ENCODE measurements at places on chromosomes 12 and 14.

DNA sequence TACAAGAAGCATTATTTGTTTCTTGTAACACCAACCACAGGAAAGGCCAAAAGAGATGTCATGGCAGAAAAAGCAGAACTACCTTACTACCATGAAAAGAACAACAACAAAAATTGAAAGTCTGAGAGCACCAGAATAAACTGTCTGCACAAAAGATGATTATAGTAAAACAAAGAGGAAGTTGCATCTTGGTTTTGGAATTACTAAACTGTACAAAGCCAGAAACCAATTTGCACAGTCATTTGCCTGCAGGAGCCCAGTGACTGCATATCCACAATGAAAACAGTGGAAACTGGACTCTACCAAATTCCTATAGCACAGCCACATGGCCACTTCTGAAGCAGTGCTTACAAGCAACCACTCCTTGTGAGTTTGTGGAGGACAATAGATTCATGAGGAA is 276.2 kb downstream of the SSPN start:
- DNase-seq, result no peak

- no peak for DNase-seq
Measured at GRCh38 chr14:23438101-23438971, 2.9 kb upstream of the MYH7 start.

- no peak for DNase-seq
Measured at GRCh38 chr14:31530136-31530535, 31.1 kb upstream of the NUBPL start.

- DNase-seq, result no peak
Measured at GRCh38 chr12:22238211-22238610, 96.3 kb downstream of the ST8SIA1 start.

- DNase-seq, result no peak
Measured at GRCh38 chr12:50309950-50310349, 26.6 kb upstream of the LIMA1 start.

GRCh38 chr14:83120187-83120586 is 1586.5 kb upstream of the SEL1L start:
- DNase-seq, result no peak

DNA sequence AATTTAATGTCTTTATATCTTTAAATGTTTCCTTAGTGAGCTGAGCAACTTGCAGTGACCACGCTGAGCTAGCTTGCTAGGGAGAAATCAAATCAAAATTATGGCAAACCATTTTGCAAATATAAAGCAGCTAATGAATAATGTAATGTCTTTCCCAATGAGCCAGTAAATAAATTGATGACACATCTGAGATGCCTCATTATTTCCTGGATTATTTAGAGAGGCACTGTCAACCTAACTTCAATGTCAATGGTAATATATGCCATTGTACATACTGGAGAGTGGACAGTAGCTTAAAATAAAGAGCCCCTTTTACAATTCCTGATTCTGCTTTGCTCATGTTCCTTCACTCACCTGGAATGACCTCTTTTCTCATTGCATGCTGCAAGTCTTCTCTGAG is 182.6 kb downstream of the PHLDA1 start:
- DNase-seq, result no peak

DNA sequence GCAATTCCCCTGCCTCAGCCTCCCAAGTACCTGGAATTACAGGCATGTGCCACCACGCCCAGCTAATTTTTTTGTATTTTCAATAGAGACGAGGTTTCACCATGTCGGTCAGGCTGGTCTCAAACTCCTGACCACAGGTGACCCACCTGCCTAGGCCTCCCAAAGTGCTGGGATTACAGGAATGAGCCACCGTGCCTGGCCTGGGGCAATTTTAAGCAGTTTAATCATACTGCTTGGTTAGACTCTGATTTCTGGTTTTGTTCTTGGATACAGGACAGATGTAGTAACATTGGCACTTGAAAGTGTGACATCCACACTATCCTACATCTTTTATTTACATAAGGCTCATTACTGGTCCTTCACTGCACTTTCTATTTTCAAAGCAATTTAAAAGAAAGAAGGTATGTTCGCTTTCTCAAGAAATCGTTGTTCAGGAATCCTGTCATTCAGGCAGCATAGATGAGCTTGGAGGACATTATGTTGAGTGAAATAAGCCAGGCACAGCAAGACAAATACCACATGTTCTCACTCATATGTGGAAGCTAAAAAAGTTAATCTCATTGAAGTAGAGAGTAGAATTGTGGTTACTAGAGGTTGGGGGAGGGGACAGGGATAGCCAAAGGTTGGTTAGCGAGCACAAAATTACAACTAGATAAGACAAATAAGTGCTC is 4.0 kb upstream of the NUAK1 start:
- DNase-seq, result no peak

DNA sequence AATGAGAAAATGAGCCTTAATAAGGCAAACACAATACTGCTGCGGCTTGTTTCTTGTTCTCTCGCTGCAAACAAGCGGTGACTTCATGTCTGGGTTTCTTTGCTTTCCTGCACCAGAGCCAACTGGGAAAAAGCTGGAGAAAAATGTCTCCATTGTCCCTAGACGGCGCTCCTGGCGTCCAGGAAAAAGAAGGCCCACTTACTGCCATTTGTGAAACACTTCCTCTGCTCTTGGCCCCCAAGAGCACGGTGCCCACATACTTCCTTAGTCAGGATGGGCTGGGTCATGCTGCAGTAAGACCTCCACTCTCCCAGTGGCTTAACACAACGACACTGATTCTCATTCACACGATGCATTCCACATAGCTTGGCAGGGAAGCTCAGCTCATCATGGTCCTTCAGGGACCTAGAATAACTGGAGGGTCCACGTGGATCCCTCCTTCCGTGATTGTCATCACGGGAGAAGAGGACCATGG is 86.0 kb upstream of the BCL11B start:
- DNase-seq, result no peak

DNA sequence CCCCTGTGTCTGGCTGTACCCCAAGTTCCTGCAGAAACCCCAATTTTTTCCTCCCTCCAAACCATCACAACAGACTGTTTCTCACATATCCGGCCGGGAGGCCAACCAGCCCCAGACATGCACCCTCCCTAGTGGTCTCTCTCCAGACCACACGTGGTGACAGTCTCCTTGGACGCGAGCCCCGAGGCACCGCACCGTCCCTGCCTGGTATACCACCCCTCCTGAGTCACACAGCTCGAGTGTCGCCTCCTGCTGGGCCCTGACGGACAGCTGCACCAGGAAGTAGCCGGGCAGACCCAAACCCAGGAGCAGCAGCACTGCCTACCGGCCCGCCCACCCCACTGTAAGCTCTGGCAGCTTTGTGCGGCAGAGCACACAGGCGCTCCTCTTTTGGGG is 97.4 kb downstream of the RFLNA start:
- DNase-seq, result peak; percentile 83

DNA sequence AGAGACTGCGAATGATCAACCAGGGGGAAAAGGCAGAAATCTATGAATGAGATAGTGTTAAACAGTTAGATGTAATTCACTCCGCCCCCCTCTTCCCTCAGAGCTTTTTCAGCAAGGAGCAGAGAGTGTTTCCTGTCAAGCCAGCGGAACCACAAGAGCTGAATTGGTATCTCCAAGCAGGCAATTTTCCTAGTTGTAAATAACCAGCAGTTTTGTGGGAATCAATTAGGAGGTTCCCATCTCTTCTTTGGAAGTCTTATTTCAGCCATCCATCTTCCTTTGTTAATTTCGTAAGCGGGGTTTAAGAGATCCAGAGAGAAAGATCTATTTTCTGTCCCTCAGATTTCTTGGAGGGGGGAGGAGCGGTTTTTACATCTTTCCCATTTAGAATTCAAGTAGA is 178.0 kb downstream of the FOXN3 start:
- peak; percentile 24 for DNase-seq

DNA sequence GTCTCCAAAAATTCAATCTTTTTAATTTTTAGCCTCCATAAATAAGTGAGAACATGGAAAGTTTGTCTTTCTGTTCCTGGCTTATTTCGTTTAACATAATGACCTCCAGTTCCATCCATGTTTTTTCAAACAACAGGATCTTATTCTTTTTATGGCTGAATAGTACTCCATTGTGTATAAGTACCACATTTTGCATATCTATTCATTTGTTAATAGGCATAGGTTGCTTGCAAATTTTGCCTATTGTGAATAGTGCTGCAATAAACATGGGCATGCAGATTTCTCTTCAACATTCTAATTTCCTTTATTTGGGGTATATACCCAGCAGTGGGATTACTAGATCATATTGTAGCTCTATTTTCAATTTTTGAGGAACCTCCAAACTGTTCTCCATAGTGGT is 16.1 kb upstream of the PAH start:
- DNase-seq, result no peak

DNA sequence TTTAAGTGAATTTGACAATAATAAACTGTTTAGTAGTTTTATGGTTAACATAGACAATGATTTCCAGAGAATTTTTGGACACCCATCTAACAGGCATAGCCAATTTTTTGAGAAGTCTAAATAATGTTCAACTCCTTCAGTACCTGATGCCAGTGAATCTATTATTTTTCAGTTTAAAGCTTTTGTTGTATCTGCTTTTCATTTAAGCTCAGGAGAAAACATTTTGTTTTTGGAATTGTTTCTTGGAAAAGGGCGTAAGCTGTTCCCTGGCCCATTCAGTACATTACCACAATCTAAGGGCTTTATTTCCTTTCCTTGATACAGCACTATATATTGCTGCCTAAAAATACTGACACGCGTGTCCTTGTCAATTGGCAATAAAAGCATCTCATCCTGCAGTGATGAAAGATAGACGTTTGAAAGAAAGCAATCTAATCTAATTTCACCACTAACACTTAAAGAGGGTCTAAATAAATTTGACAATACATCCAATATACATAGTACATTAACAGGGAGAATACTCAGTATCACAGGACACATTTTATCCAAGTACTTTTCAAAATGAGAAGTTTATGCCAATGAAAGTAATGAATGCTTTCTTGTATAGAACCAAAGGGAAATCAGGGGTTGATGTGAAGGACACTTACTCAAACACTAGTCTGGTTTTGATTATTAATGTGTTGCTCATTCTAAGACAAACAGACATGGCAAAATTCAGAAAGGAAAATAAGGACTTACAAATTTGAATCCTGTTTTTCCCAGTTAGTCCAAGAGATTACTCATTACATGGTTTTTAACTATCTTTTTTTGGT is 104.2 kb upstream of the LGR5 start:
- no peak for DNase-seq

- no peak for DNase-seq
Measured at GRCh38 chr14:27845902-27846301, 920.7 kb upstream of the FOXG1 start.

DNA sequence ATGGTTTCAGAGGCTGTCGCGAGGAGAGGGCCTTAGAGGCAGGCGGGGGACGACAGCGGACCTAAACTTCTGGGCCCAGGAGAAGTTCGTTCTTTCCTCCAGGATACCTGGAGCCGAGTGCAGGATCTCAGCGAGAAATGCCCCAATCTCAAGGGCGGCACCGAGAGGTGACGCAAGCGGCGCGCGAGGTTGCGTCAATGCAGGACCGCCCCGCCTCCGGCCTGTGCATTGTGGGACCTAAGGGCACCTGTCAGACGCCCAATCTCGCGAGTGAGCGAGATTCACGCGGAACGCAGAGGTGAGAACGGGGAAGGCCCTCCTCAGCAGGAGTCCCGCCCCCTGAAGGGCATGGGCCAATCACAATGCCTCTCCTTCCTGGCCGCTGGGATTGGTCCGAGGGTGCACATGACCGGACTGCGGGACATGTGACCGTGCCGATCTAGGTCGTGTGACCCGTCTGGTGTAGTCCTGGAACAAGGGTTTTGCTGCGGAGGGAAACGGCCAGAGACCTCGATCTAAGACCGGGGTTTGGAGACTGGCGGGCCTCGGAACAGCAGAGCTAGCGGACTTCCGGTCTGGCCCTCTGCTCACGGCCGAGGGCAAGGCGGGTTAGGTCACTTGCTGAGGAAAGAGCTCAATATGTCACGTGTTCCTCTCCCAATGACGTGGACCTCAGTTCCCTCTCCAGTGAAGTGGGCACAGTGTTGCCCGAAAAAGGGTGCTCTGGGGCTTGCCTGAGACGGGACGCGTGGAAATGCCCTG is 16.3 kb upstream of the DYNC1H1 start:
- DNase-seq, result peak; percentile 100

- DNase-seq, result no peak
Measured at GRCh38 chr12:29732191-29732590, 51.6 kb downstream of the TMTC1 start.

GRCh38 chr12:2541631-2542204 is 253.1 kb upstream of the FKBP4 start:
- no peak for DNase-seq

- DNase-seq, result no peak
Measured at GRCh38 chr12:32921397-32921796, 24.8 kb upstream of the PKP2 start.

- peak; percentile 24 for DNase-seq
Measured at GRCh38 chr14:35347323-35348043, 55.3 kb downstream of the PSMA6 start.

DNA sequence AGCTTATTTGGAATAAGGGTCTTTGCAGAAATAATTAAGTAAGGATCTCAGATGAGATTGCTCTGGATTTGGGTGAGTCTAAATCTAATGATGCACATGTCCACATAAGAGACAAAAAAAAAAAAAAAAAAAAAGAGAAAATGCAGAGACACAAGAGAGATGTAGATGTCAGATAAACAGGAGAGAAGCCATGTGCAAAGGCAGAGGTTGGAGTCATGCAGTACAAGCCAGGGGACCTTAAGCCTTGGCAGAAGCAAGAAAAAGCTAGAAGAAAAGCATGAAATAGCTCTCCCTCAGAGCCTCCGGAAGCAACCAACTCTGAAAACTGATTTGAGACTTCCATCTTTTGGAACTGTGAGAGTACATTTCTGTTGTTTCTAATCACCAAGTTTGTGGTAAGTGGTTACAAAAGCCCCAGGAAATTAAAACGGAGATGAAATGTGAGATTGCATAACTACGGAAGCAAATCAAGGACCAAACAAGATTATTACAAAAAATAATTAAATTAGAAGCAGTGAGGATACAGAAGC is 1304.0 kb upstream of the SEL1L start:
- no peak for DNase-seq

- peak; percentile 72 for DNase-seq
Measured at GRCh38 chr12:99232324-99232723, 415.2 kb upstream of the GARIN6 start.

DNA sequence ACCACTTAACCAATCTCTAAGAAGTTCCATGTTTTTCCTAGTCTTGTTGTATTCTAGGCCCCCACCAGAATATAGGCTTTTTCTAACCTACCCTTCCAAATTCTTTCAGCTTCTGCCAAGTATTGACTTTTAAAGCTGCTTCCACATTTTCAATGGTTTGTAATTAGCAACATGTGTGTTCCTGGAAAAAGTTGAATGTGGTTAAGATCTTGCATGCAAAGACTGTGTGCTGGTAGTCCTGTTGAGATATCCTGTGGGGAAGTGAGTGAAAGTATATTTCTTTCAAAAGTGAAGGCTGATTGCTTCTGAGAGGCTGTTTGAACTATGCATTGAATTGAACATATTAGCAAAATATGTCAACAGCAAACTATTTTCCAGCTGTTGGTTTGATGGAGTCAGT is 646 bp upstream of the OR6C4 start:
- DNase-seq, result no peak

DNA sequence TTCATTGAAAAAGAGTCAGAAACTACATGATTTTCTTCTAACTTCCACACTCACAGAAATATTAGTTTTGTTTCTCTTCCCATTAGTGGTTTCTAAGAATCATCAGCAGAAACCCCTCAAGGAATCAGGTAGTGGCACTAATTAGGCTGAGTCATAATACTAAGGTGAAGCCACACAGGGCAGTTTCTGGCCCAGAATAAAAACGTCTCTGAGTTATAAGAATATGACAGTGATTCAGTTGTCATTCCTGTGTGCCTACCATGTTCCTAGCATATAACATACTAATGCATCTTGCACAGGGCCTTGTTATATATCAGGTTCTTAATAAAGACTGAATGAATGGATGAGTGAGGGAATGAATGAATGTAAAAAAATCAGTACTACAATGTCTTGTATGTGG is 206.0 kb upstream of the PLEKHG7 start:
- no peak for DNase-seq
